MM.1S (cell line): ENCODE measurements at places on chromosomes 3 and 15.
A peak's percentile ranks its signal among the peaks of the same experiment; 100 is the strongest.

DNA sequence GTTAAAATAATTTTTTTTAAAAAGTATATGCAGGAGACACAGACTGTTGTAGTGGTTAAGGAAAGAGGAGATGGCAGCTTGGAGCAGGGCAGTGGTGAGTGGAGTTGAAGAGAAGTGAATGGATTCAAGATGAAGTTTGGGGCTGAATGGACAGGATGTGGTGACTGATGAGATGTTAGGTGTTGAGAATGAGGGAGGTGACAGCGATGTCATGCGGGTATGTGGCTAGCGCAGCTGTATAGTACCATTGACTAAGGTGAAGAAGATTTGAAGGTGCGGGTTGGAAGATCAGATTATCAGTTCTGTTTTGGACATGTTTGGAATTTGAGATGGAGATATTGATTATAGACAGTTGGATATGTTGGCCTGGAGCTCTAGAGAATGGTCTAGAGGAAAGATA, 20.1 kb downstream of the FBXO22 start:
- no peak overlapping the region for H3K4me3 ChIP-seq
- peaks cover 12% of the 10 kb centered on the region for H3K4me1 ChIP-seq
- H3K27me3 ChIP-seq: no peaks in the 10 kb centered on the region
- no peak overlapping the region for H3K27ac ChIP-seq

DNA sequence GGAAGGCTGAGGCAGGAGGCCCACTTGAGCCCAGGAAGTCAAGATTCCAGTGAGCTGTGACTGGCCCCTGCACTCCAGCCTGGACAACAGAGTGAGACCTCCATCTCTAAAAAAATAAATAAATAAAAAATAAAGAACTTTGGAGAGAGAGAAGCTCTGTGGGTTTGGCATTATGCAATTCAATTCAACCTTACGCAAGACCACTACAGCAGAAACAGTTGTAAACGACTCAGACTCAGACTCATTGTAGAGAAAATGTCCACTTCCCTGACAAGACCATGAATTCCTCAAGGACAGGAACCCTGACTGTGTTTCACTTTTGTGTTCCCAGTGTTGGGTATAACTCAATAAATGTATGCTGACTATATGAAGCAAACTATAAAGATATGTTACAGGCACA, 90.3 kb upstream of the C3orf80 start:
- H3K4me3 ChIP-seq: no peak overlapping the region
- H3K27ac ChIP-seq: no peak overlapping the region
- H3K4me1 ChIP-seq: no peaks in the 10 kb centered on the region
- H3K36me3 ChIP-seq: no peaks in the 10 kb centered on the region

- H3K4me1 ChIP-seq: no peaks in the 10 kb centered on the region
- no peak overlapping the region for H3K4me3 ChIP-seq
- no peak overlapping the region for H3K27ac ChIP-seq
- DNase-seq: no peak
- no peaks in the 10 kb centered on the region for H3K36me3 ChIP-seq
Observed at GRCh38 chr3:34225821-34226366, 427.5 kb downstream of the PDCD6IP start.

GRCh38 chr15:41259546-41260189, 28.6 kb downstream of the CHP1 start:
- no peak for DNase-seq
- no peaks in the 10 kb centered on the region for H3K27me3 ChIP-seq
- H3K36me3 ChIP-seq: no peaks in the 10 kb centered on the region
- peaks cover 17% of the 10 kb centered on the region; the same call in 1 of the 2 replicates for H3K4me1 ChIP-seq

GRCh38 chr3:63687278-63688225, 35.1 kb downstream of the SNTN start:
- no peaks in the 10 kb centered on the region for H3K4me1 ChIP-seq
- H3K27me3 ChIP-seq: no peaks in the 10 kb centered on the region
- H3K4me3 ChIP-seq: no peak overlapping the region
- no peak overlapping the region for H3K27ac ChIP-seq

DNA sequence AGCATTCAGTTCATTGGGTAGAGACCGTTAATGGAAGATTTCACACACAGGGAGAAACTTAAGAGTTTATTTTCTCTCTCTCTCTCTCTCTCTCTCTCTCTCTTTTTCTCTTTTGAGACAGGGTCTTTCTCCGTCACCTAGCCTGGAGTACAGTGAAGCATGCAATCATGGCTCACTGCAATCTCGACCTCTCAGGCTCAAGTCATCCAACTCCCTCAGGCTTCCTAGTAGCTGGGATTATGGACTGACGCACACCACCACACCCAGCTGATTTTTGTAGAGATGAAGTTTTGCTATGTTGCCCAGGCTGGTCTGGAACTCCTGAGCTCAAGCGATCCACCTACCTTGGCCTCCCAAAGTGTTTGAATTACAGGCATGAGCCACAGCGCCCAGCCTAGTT, 1.6 kb downstream of the WDR72 start:
- H3K36me3 ChIP-seq: no peaks in the 10 kb centered on the region
- no peaks in the 10 kb centered on the region for H3K4me1 ChIP-seq
- no peak for DNase-seq
- no peak overlapping the region for H3K4me3 ChIP-seq

GRCh38 chr15:49530092-49530491, 90.5 kb downstream of the FAM227B start:
- no peaks in the 10 kb centered on the region for H3K36me3 ChIP-seq
- H3K27me3 ChIP-seq: no peaks in the 10 kb centered on the region
- no peaks in the 10 kb centered on the region for H3K4me1 ChIP-seq
- DNase-seq: no peak
- no peak overlapping the region for H3K27ac ChIP-seq
- no peak overlapping the region for H3K4me3 ChIP-seq

GRCh38 chr3:9080163-9080562, 116.9 kb upstream of the RAD18 start:
- H3K4me3 ChIP-seq: no peak overlapping the region
- no peak overlapping the region for H3K27ac ChIP-seq
- no peak for DNase-seq
- no peaks in the 10 kb centered on the region for H3K4me1 ChIP-seq
- H3K36me3 ChIP-seq: no peaks in the 10 kb centered on the region
- no peaks in the 10 kb centered on the region for H3K27me3 ChIP-seq

DNA sequence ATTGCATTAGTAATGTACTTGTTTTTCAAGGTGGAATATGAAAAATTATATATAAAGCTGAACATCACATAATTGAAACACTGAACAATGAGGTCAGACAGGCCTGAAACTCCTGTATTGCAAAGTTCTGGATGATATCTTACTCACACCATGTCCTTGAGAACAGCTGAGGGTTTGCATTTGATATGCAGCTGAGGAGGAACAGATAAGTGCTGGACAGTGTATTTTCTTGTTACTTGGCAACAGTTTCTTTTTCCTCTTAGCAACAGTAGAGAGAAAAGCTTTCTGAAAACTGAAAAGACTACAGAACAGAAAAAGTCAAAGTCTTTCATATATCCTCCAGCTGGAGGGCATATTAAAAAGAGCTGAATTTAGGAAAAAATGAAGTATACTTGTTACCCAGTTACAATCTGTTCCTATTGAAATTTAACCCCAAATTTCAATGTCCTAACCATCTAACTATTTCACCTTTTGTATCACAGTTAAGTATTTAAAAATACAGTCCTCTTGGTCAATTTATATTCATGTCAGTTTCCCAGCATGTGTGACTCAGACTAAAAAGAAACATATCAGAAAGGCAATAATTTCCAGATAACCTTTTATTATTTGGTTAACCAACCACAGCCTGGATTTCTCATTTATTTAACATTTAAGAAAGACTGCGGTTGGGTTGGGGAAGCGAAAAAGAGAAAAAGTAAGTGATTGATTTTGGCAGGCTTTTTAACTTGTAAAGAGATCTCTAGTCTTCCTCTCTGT, 733.0 kb upstream of the DPPA4 start:
- no peak overlapping the region for H3K4me3 ChIP-seq
- peak; percentile 74 for DNase-seq
- H3K27ac ChIP-seq: peak overlapping the region; percentile 65
- H3K4me1 ChIP-seq: peaks cover 38% of the 10 kb centered on the region
- no peaks in the 10 kb centered on the region for H3K27me3 ChIP-seq

GRCh38 chr15:71276336-71276665, 161.0 kb downstream of the THSD4 start:
- H3K4me1 ChIP-seq: no peaks in the 10 kb centered on the region
- H3K36me3 ChIP-seq: no peaks in the 10 kb centered on the region
- no peak for DNase-seq
- no peak overlapping the region for H3K27ac ChIP-seq
- no peaks in the 10 kb centered on the region for H3K27me3 ChIP-seq

GRCh38 chr15:31330836-31331235, 4.2 kb downstream of the KLF13 start:
- H3K4me1 ChIP-seq: peaks cover 54% of the 10 kb centered on the region
- H3K4me3 ChIP-seq: no peak overlapping the region
- DNase-seq: no peak
- H3K27ac ChIP-seq: no peak overlapping the region
- no peaks in the 10 kb centered on the region for H3K27me3 ChIP-seq

GRCh38 chr15:55394694-55395093, 13.5 kb downstream of the CCPG1 start:
- no peaks in the 10 kb centered on the region for H3K36me3 ChIP-seq
- no peaks in the 10 kb centered on the region for H3K27me3 ChIP-seq
- no peak overlapping the region for H3K4me3 ChIP-seq
- no peaks in the 10 kb centered on the region for H3K4me1 ChIP-seq

- H3K4me1 ChIP-seq: peaks cover 7% of the 10 kb centered on the region
- H3K4me3 ChIP-seq: no peak overlapping the region
- no peaks in the 10 kb centered on the region for H3K36me3 ChIP-seq
- H3K27ac ChIP-seq: no peak overlapping the region
- no peak for DNase-seq
Observed at GRCh38 chr15:66662522-66662921, 39.5 kb upstream of the SMAD6 start.

DNA sequence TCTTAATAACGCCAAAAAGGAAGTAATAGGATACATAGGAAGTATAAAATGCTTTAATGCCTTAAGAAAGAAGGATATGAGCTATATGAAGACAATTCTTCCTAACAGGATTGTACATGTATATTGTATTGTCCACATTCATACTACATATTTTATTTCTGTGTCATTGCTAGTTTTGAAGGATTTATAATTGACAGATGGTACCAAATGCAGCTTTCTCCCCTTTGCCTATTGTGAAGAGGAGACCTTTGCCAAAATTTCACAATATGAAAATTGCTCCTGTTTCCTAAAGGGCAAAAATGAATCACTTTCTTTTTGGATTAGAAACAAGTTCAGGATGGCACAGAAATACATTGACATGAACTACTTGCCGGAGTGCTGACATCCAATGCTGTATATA, 34.8 kb upstream of the EOMES start:
- no peaks in the 10 kb centered on the region for H3K4me1 ChIP-seq
- H3K27ac ChIP-seq: no peak overlapping the region
- H3K4me3 ChIP-seq: no peak overlapping the region
- DNase-seq: no peak

GRCh38 chr3:59857589-59858346, 807.9 kb upstream of the CFAP20DC start:
- H3K27me3 ChIP-seq: no peaks in the 10 kb centered on the region
- no peaks in the 10 kb centered on the region for H3K4me1 ChIP-seq

DNA sequence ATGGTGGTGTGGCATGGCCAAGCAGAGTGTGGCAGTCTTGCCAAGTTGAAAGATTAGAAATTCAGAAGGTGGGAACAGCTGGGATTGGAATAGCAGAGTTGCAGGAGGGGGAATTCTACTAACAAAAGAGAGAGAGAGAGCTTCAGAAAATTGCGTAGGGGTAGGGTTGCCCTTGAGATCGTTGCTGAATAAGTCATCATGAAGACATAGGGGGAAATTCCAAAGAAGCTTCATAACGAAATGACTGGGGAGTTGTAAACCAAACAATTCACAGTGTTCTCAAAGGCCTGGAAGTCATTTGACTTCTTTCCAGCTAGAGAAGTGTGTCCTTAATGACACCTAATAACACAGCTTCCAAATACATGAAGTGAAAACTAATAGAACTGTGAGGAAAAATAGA, 26.3 kb upstream of the TIPARP start:
- H3K4me1 ChIP-seq: no peaks in the 10 kb centered on the region; the same call in 1 of the 2 replicates
- no peaks in the 10 kb centered on the region for H3K36me3 ChIP-seq
- H3K27me3 ChIP-seq: no peaks in the 10 kb centered on the region
- H3K27ac ChIP-seq: no peak overlapping the region
- no peak overlapping the region for H3K4me3 ChIP-seq

- H3K27ac ChIP-seq: no peak overlapping the region
- no peak overlapping the region for H3K4me3 ChIP-seq
- H3K36me3 ChIP-seq: no peaks in the 10 kb centered on the region
- no peaks in the 10 kb centered on the region for H3K4me1 ChIP-seq
- no peak for DNase-seq
Observed at GRCh38 chr3:107946700-107947099, 144.1 kb downstream of the CD47 start.
